K562 (cell line): ENCODE measurements at places on chromosomes 5 and 9.

- no peak for DNase-seq
Measured at GRCh38 chr9:31520301-31521085, 864.0 kb upstream of the ACO1 start.

GRCh38 chr9:74414325-74414724, 82.8 kb upstream of the RORB start:
- no peak for DNase-seq

DNA sequence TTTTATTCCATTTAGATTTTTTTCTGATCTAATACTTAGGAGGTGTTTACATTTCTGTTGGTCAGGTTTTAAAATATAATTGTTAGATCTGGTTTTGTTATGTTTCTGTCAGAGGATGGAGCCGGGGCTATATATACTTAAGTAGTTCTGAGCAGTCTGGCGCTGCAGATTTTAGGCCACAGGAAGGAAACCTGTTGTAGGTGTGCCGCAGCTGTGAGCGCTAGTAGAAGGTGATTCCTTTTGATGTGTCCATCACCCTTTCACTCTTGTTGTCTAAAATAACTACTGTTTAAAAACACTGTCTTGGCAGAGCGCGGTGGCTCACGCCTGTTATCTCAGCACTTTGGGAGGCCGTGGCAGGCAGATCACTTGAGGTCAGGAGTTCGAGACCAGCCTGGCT, 17.0 kb downstream of the ZBTB34 start:
- no peak for DNase-seq

DNA sequence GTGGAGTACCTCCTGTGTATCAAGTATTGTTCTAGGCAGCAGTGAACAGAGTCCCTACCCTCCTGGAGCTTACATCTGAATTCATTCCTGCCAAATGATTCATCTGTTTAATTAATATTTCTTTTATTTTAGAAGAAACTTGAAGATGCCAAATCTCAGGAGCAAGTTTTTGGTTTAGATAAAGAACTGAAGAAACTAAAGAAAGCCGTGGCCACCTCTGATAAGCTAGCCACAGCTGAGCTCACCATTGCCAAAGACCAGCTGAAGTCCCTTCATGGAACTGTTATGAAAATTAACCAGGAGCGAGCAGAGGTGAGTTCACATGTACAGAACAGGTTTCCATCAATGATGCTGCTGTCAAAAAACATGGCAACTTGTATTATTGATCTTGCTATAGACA, 57.9 kb downstream of the RAB14 start:
- no peak for DNase-seq

GRCh38 chr5:135211083-135211790, 177.2 kb upstream of the PITX1 start:
- no peak for DNase-seq

- DNase-seq, result no peak
Measured at GRCh38 chr5:143694357-143694756, 117.6 kb upstream of the HMHB1 start.

GRCh38 chr9:2966565-2967300, 122.8 kb upstream of the PUM3 start:
- no peak for DNase-seq

DNA sequence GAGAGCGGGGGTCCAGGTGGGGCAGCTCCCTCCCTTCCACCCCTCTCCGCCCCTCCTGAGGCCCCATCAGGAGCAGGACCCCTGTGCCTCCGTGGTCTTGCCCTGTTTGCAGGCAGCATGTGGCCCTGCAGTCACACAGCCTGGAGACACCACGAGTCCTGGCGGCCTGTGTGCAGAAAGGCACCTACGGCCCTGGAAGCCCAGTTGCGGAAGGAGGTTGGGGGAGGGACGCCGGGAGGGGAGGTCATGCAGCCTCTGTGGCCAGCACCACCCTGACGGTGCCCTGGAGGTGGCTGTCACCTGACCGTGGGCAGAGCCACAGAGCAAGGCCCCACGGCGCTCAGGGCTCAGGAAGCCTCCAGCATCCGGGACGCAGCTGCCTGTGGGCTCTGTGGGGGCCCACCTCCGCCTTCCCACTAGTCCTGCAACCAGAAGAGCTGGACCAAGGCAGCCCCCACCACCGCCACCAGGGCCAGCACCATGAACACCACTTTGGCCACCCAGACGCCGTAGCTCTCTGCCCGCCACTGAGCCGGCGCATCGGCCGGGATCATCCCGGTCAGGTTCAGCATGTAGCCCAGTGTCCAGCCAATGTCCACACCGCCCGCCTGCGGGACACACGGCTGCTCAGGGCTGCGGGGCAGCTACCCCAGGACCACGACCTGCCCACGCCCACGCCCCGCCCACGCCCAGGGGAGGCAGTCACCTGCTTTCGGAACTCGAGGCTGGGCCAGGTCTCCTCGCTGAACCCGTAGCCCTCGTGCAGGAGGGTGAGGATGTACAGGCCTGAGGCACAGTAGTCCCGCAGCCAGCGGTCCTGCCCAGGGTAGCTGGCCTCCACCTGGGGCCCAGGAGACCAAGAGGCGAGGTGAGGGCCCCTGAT, 6.4 kb downstream of the ENTPD8 start:
- DNase-seq, result no peak

- DNase-seq, result no peak
Measured at GRCh38 chr5:168110870-168111832, 180.3 kb upstream of the WWC1 start.

GRCh38 chr5:132659598-132660493, 1.9 kb downstream of the IL13 start:
- no peak for DNase-seq

DNA sequence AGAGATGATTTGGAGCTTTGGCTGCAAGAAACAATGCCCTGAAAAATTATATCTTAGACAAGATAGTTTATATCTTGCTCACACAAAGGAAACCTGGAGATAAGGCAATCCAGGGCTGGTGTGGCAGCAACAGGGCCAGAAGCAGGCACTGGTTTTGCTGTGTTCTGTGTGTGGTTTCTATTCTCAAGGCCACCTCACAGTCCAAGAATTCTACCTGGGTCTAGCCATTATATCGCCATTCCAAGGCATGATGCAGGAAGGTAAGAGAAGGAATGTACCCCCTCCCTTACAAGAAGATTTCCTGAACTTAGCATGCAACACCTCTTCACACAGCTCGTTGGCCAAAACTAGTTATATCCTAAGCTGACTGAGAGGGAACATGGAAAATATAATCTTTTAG, 74.5 kb upstream of the MEGF10 start:
- DNase-seq, result no peak

DNA sequence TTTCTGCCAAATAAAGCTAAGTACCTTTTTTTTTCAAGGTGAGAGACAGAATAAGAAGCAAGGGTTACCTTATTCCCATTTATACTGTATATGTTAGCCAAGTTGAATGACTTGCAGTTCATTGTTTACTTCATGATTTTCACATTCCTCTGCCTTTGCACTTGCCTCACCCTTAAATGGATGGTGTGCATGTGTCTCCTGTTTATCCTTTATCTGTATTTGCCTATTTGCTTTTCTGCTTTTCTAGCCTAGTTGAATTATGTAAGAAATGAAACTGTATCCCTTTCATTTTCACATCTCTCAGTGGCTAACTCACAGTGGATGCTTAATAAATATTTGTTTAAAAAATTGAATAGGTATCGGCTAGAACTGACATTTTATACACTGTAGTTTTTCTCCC, 200.8 kb upstream of the ST8SIA4 start:
- no peak for DNase-seq

GRCh38 chr9:70935856-70936255, 185.6 kb downstream of the TRPM3 start:
- no peak for DNase-seq

DNA sequence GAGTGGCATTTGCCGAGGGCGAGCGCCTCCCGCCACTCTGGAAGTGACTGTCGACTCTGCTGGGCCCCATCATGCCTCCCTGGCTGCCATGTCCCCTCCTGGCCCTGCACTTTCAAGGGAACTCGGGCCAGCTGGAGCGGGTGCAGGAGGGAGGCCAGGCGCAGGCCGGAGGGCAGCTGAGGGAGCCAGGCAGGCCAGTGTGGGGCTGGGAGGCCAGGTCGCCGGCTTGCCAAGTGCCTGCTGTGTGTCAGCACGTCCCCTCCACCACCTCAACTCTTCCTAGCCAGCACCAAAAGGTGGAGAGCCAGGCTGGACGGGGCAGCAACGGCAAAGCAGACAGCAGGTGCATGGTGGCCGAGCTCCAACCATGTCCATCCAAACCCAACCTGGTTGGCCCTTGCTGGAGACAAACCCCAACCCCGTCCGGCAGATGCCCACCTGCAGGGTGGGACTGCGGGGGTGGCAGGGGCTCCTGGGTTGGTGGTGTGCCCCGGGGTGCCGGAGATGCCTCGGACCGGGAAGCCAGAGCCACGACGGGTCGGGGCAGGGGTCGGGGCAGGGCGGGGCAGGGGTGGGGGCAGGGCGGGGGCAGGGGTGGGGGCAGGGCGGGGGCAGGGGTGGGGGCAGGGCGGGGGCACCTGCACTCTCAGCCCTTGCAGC, 36.5 kb upstream of the EGFL7 start:
- no peak for DNase-seq

DNA sequence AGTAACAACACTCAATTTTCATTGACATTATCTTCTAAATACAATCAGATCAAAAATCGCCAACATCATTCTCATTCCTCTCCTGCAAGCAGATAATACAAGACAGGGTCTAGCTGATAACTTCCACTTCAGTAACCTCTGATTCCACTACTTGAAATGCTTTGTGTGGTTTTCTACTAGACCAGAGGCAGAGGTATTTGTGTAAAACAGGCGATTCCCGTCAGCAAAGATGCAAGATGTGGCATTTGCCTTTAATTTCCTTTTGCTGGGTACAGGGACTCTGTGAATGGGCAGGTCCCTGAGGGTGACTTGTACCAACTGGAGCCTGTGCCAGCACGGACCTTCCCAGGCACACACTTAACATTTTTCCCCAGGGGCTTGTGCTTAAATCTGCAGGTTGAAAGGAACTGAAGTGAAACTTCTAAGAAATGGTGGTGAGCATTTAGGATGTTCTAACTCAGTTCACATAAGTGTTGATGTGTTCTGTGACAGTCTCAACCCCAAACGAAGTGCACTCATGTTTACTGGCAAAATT, 625.5 kb upstream of the WWC1 start:
- no peak for DNase-seq

DNA sequence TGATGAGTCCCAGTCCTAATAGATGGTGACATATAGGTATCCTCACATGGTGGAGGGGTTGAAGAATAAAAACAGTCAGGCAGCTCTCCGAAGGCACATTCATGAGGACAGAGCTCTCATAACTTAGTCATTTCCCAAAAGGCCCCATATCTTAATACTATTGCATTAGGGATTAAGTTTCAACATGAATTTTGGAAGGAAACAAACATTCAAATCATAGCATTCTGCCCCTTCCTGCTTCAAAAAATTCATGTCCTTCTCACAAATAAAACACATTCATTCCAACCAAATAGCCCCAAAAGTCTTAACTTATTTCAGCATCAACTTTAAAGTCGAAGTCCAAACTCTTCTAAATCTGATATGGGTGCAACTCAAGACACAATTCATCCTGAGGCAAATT, 277.2 kb upstream of the NR4A3 start:
- DNase-seq, result no peak

DNA sequence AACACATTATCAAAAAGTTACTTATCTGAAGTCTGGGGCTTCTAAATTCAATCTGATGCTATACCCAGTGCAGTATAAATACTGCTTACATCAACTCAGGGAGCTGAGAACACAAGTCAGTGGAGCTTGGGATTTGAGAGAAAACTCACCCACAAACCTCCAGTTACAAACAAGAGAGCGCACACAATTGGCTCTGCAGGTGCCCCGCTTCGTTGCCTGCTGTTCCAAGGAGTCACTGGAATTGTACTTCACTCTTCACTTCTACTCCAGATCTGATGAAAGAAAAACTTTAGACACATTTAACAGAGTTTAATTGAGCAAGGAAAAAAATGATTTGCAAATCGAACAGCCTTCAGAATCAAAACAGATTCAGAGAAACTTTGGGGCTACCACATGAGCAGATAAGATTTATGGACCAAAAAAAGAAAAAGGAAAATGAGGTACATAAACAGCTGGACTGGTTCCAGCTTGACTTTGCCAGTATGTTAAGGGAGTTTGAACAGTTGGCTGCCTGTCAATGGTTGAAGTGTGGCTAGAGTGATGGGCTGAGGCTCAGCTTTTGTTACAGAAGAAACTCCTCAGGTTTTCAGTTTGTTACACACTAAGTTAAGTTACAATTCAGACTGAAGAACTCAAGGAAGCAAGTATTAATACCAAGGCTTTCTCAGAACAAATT, 156.6 kb downstream of the AOPEP start:
- no peak for DNase-seq

- no peak for DNase-seq
Measured at GRCh38 chr9:137396227-137396626, 26.7 kb downstream of the EXD3 start.

GRCh38 chr5:73376618-73377170, 71.9 kb downstream of the FOXD1 start:
- no peak for DNase-seq

DNA sequence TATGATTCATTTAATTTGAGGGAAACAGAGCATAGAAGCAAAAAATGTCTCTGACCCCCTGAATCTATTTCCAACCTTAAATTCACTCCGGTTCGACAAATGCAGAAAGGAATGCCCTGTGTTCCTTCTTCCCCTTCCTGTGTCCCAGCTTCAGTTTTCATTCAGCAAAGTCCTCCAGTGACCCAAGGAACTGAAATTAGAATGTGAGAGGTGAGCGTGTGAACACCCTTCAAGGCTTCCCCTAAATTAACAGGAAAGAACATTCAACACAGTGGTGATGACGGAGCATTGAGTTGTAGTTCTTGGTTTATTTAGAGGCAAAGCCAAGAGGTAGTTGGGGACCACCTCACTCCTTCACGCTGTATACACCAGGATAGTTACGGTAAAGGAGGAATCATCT, 97.6 kb upstream of the CTSL start:
- no peak for DNase-seq

DNA sequence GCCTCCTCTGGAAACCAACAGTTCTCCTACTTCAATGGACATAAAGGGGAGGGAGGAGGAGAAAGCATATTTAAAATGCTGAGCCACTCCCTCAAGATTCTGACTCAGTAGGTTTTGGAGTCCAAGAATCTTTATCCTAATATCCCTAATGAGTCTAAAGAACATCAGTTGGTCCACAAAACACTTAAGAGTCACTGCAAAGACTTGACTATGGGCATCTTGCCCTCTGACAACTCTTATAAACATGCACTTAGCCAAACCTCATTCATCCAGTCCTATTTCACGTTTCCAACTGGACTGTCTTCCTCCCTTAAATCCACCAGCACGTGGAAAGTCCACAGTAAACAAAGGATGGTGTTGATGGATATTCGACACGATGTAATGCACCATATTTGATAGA, 172.5 kb downstream of the FAM114A2 start:
- no peak for DNase-seq
